Activated effector memory CD4-positive, alpha-beta T cell treated with Interleukin-2 at 50 U/mL for 16 hours (primary cell): ENCODE measurements at places on chromosomes 1 and 21.

GRCh38 chr1:68497358-68497698 is 446 bp upstream of the DEPDC1 start:
- no peak for DNase-seq

- no peak for DNase-seq
These were observed 172.4 kb downstream of the PSMG1 start for GRCh38 chr21:39010629-39011404.

DNA sequence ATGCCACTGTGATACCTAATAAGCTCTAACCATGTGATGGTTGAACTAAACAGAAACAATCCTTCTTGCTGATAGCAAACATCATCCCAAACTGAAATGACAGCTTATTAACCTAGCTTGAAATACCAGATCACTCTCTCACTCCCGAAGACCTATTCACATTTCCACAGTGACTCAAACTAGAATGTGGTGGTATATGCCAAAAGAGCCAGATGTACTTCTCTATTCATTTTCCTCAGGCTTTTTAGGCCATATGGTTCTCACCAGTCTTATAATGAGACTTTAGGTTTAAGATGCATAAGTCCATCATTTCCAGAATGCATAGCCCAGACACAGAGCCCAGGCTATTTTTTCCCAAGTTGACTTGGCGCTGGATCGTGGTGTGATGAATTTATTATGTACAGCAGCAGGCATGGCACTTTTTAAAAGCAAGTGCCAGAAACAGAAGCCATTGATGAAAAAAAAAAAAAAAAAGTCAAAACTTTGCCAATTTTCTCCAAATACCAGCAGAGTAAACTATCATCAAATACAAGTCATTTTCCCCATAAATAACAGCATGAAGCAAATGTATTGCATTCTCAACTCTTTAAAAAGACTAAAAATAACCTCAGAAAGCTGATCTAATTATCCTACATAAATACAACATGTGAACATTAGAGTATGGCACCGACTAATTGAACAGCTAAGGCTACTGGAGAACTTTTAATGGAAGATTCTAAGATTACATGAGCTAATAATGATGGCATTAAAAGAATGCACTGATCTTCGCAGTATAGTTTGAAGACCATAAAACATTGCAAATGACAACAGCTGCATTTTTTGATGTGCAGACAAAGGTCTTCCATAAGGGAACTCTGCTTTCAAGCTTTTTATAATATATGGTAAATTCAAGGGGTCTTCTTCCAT is 365.4 kb downstream of the LRRIQ3 start:
- DNase-seq, result no peak

DNA sequence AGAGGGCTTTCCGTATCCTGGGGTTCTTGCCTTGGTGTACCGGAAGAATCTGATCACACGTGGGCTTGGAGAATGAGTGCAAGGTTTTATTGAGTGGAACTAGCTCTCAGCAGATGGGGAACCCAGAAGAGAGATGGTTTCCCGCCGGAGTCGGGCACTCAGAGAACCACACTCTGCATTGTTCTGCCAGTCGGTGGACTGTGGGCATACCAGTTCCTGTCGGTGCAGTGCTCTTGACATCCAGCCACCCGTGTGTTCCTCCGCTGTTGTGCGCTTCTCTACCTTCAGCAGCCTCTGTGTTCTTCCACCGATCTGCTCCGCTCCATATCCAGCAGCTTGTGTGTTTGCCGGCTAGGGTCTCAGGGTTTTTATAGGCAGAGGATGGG is 10.8 kb upstream of the PPIE start:
- no peak for DNase-seq

GRCh38 chr1:94738371-94738770 is 81.8 kb upstream of the SLC44A3 start:
- no peak for DNase-seq

DNA sequence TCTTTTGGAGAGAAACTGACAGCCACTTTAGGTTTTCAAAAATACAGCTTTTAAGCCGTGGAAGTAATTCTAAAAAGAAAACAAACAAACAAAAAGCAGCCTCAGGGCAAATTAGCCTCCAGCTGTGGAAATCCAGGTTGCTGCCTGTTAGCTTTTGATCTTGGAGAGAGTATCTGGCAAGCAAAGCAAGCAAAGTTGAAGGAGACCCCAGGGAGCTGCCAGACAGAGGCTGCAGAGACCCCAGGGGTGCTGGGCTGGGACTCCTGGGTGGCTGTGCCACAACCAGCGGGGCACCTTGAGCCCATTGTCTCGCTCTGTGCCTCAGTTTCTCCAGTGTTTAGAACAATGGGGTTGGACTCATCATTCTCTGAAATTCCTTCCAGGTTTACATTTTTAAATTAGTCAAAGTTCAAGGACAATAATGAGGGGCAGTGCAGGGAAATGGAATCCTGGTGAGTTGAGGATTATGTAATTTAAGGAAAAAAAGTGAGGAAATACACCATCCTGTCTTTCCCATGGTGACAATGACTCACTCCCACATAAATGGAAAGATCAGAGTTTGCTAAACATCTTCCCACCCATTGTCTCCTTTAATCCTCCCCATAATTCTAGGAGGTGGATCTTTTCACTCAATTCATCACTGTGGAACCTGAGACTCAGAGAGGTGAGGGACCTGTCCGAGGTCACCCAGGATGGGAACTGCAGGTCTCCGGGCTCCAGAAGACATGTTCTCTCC is 480.5 kb downstream of the MATN1 start:
- no peak for DNase-seq

DNA sequence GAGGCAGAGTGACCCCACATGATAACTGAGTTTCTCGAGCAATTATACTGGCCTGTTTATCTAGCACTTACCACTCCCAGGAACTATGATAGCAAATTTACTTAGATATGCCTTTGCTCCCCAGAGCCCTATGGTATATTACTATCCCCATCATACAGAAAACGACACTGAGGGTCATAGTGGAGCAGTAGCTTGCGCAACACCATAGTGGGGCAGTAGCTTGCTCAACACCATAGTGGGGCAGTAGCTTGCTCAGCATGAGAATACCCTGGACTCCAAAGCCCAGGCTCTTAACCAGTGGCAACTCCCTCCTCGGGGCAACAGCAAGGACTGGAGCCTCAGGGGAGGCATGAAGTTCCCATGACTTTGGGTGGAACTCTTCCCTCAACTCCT is 211.9 kb downstream of the NPHP4 start:
- no peak for DNase-seq

DNA sequence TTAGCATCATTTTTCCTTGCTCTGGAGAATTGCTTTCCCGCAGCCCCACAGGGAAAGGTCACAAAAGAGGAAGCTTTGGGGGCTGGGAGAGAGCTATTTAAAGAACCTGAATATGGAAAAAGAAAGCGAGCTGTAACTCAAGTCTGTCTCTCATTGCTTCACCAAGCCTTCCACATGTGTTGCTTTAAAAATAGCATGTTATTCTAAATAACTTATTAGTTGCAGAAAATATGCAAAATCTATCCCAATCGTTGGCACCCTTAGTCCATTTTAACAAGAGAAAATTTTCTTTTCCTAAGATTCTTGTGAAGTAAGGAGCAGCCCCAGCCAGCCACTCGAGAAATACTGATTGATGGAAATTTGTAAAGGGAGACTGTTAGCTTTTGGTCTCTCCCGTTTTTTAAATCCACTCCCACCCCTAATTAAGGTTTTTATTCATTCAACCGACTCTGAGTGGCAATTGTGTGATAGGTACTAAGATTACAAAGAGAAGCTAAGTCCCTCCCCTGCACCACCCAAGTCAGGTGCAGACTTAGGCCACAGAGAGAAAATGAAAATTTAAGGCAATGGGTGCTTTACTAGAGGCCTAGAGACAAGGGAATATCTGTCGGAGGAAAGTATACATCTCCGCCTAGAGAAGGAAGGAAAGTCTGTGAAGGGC is 802 bp downstream of the CYP4X1 start:
- no peak for DNase-seq

GRCh38 chr1:30225357-30225756 is 498.0 kb downstream of the MATN1 start:
- DNase-seq, result no peak

- DNase-seq, result no peak
These were observed 24.2 kb downstream of the TBX19 start for GRCh38 chr1:168304865-168305264.
